Bronchial epithelial cell (primary cell): ENCODE measurements at places on chromosomes 3 and 15.

GRCh38 chr3:74591342-74591741 lies 23.1 kb downstream of the CNTN3 start:
- DNase-seq: no peak

GRCh38 chr3:143119974-143120715 lies 574 bp downstream of the CHST2 start:
- no peak for DNase-seq

DNA sequence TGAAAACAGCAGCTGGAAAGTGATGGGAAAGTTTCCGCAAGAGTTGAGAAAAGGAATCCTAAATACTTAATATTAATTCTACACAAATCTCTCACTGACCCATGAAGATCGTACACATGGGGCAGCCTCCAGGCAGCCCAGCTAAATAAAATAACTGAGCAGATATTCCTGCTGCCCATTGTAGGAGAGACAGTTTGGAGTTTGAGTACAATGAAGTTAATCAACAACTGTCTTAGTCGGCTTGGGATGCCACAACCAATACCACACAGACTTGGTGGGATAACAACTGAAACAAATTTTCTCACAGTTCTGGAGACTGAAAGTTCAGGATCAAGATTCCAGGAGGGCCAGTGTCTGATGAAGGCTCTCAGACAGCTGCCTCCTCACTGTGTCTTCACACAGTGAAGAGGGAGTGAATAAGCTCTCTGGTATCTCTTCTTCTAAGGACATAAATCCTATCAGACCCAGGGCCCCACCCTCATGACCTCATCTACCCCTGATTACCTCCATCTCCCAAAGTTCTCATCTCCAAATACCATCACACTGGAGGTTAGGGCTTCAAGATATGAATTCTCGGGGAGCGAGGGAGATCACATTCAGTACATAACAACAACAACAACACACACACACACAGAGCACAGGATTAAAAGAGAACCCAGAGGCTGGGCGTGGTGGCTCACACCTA lies 9.7 kb downstream of the TRPM7 start:
- DNase-seq: peak; percentile 54

- peak; percentile 64 for DNase-seq
These were observed 8.9 kb downstream of the ECE2 start for GRCh38 chr3:184284696-184285095.

DNA sequence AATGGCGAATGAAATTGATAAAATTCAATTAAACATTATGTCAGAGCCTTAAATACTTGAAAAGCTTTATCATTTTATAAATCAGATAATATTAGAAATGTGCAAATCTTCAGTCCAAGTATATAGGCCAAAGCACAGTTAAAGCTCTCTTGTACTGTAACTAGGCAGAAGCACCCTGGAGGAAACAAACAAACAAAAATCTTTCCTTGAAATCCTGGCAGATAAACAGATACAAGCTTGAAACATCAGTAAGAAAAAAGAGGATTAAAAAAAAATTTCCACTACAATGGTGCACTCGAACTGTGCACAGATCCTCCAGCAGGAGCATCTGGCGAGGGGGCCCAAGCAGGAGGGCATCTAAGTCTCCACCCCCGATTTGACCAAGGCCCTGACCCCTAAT lies 166.6 kb downstream of the PLD1 start:
- no peak for DNase-seq

GRCh38 chr3:9043063-9043462 lies 79.8 kb upstream of the RAD18 start:
- DNase-seq: no peak

DNA sequence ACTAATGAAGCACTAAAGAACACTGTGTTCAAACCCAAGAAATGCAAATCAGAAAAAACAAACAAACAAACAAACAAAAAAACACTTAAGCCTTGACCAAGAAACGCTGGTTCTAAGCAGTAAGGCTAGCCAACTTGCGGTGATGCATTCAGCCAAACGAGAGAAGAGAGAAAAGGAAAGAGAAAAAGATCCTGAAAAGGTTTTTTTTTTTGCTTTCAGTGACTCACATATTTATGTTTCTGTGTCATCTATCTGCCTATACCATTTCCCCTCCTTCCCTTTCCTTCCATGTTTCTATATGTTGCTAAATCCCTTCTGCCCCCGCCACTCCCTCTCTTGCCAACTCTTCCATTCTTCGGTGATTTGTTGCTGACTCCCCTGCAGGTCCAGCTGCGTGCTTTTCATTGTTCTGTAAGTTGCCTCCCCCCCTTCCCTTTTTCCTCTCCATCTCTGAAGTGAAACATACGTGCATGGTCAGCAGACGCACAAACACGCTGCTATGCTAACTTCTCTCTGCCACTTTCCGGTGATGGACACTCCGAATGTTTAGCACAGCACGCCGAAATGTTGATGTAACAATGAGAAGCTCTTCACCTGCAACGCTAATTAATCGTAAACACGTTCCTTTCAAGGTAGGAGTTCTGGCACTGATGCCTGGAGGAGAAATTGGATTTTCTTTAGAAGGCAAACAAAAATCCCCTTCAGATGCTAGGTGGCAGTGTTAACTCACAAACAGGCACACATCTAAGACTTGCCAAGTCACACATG lies 154.4 kb downstream of the TUSC7 start:
- peak; percentile 65 for DNase-seq

- peak; percentile 16 for DNase-seq
These were observed 305.0 kb upstream of the C2CD4B start for GRCh38 chr15:62469874-62470688.

GRCh38 chr15:32936283-32936918 lies 218.6 kb downstream of the GREM1 start:
- DNase-seq: peak; percentile 47
